ENCODE measurements at places on chromosomes 6 and 20.

DNA sequence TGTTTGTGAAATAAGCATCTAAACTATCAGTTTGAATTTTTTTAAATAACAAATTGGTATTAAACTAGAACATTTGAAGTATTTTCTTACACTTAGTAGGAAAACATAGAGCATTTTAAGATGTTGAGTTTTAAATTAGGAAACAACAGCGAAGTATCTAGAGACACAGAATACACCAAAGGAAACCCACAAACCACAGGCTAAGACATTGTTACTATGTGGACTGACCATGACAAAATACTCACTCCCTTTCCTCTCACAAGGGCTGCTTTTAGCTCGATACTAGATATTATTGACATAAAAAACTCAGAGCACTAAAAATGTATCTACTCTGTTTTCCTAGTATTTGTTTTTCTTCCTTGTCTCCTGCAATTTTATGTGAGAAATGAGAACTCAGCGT is 266.0 kb upstream of the CITED2 start:
- peak overlapping the region; percentile 9 for H3K27ac ChIP-seq
- no peaks in the 10 kb centered on the region for H3K36me3 ChIP-seq
- no peak overlapping the region for H3K4me3 ChIP-seq
- no peaks in the 10 kb centered on the region for H3K27me3 ChIP-seq

- H3K27ac ChIP-seq: no peak overlapping the region
- peaks cover 2% of the 10 kb centered on the region for H3K4me1 ChIP-seq
- H3K27me3 ChIP-seq: no peaks in the 10 kb centered on the region
- DNase-seq: no peak
- H3K36me3 ChIP-seq: no peaks in the 10 kb centered on the region
Measured at GRCh38 chr6:151213352-151213751, 26.4 kb upstream of the AKAP12 start.

DNA sequence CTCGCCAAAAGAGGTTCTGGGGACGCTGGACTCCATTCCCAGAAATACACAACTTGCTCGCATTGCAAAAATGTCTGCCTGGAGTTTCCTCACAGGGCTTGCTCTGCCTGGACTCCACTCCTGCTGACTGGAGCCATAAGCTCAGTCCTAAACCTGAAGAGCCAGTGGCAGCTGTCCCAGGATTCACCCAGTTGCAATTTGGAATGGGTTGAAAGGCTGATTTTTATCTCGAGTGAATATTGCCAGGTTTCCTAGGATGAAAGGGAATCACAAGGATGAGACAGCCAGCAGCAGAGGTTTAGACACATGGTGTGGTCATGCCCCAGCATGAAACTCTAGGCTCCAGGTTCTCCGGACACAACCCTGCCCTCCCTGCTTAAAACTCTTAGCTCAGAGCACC is 223.3 kb downstream of the BMP7 start:
- H3K4me1 ChIP-seq: no peaks in the 10 kb centered on the region
- H3K27me3 ChIP-seq: peaks cover 7% of the 10 kb centered on the region
- H3K4me3 ChIP-seq: no peak overlapping the region
- no peak overlapping the region for H3K27ac ChIP-seq

GRCh38 chr20:45459606-45460005 is 9.9 kb upstream of the WFDC2 start:
- no peak overlapping the region for H3K27ac ChIP-seq
- no peaks in the 10 kb centered on the region for H3K36me3 ChIP-seq
- H3K27me3 ChIP-seq: peaks cover 20% of the 10 kb centered on the region
- no peak for DNase-seq
- no peaks in the 10 kb centered on the region for H3K4me1 ChIP-seq
- no peak overlapping the region for H3K4me3 ChIP-seq

- peak overlapping the region; percentile 76 for H3K4me3 ChIP-seq
- peaks cover 20% of the 10 kb centered on the region for H3K36me3 ChIP-seq
- H3K4me1 ChIP-seq: no peaks in the 10 kb centered on the region
- peak overlapping the region; percentile 55 for H3K27ac ChIP-seq
Measured at GRCh38 chr6:112086744-112087135, 542 bp downstream of the TUBE1 start.

- H3K36me3 ChIP-seq: peaks cover 9% of the 10 kb centered on the region
- no peaks in the 10 kb centered on the region for H3K4me1 ChIP-seq
- no peaks in the 10 kb centered on the region for H3K27me3 ChIP-seq
- no peak overlapping the region for H3K4me3 ChIP-seq
- H3K27ac ChIP-seq: no peak overlapping the region
Measured at GRCh38 chr20:16349523-16350260, 223.6 kb downstream of the KIF16B start.

All from heart right ventricle (tissue), 16 donors.